ENCODE measurements at places on chromosomes 2 and 18. TPM values are rescaled to one million over a fixed set of nuclear protein-coding genes. Genes with fewer than 3 reads are reported as not detected.

PMAIP1 gene
- total RNA-seq = 24.1 TPM

COL4A3 gene
- not detected for total RNA-seq

SCN3A gene
- total RNA-seq = not detected

STAT4 gene
- 95.0 TPM for total RNA-seq

SANBR gene
- total RNA-seq = 5.6 TPM

AKAIN1 gene
- not detected for total RNA-seq

TXNL4A gene
- total RNA-seq = 125 TPM

PROM2 gene
- 1.4 TPM for total RNA-seq

All from T-helper 1 cell treated with Interleukin-12 subunit alpha and Interleukin-12 subunit beta and Interleukin-4 antibody, amounts not matched to agents 30 ng/mL and 1 ng/mL, for 36 hours (primary cell).